ENCODE measurements at places on chromosomes 12 and 14.

GRCh38 chr14:99573000-99573330 is 31.0 kb downstream of the CCDC85C start:
- no peak for DNase-seq

DNA sequence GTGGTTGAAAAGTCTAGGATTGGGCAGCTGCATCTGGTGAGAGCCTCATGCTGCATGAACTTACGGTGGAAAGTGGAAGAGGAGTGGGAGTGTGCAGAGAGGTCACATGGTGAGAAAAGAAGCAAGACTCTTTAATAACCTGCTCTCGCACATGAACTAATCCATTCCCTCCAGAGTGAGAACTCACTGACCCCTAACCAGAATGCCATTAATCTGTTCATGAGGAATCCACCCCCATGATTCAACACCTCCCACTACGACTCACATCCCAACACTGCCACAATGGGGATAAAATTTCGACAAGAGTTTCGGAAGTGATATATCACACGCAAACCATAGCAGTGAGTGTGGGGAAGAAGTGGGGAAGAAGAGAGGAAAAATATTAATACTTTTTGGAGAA is 377.4 kb downstream of the NAV3 start:
- no peak for DNase-seq

- no peak for DNase-seq
Measured at GRCh38 chr14:28754209-28754985, 12.2 kb upstream of the FOXG1 start.

DNA sequence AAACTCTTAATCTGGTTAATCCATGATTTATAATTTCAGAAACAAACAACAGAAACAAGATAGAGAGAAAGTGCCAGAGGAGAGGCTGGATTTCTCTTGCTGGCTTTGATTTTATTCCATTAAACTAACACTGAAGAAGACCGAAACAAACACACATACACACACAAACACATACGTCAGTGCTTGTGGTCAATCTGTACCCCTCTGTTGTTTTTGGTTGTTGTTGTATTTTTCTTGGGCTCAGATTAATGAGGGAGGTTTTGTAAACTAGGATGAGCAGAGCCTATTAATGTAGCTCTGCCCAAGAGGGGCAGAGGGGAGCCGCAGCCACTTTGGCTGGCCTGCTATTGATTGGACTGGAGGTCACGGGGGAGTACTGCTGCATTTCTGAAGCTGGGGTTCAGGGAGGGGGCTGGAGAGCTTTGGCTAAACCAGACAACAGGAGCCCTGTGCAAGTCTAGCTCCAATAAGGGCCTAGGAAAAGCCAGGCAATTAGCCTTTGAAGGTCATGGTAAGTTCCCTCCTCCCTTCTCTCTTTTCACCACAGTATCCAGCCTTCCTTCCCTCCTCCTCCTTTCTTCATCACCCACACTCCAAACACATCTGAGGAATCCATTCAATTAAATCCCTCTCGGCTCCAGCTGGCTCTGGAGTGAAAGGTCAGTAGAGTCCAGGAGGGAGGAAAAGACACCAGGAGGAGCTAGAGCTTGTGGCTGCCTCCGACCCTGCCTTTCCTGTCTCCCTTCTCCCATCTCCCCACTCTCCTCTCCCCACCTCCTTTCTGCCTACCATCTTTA is 344.1 kb upstream of the LMO3 start:
- no peak for DNase-seq

DNA sequence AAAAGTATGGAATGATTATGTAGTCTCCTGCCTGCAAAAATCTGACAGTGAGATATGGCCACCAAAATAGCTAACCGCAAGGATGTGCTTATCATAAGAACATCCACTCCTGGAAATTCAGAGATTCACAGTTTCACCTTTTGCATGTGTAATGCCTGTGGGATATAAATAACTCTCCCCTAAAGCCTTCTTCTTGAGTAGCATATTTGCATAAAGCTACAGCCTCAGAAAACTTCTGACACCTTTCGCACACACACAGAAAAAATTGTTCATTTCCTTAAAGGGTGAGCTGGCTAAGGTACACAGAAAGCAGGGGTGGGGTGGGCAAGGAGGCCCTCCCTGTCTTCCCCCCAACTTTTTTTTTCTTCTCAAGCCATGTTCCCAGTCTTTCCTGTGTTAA is 3.1 kb upstream of the IGF1 start:
- DNase-seq, result no peak

- DNase-seq, result no peak
Measured at GRCh38 chr14:73749706-73750530, 35.7 kb upstream of the PNMA1 start.

- no peak for DNase-seq
Measured at GRCh38 chr12:124764870-124765580, 98.6 kb downstream of the SCARB1 start.

- no peak for DNase-seq
Measured at GRCh38 chr14:45112896-45113781, 21.1 kb downstream of the FKBP3 start.

Data from RWPE2 (cell line).